ENCODE measurements at places on chromosomes 1 and 21. TPM values are rescaled to one million over a fixed set of nuclear protein-coding genes. Genes with fewer than 3 reads are reported as not detected.

- no peak for DNase-seq
Observed at GRCh38 chr21:25501996-25502665, 105.2 kb downstream of the MRPL39 start.

DNA sequence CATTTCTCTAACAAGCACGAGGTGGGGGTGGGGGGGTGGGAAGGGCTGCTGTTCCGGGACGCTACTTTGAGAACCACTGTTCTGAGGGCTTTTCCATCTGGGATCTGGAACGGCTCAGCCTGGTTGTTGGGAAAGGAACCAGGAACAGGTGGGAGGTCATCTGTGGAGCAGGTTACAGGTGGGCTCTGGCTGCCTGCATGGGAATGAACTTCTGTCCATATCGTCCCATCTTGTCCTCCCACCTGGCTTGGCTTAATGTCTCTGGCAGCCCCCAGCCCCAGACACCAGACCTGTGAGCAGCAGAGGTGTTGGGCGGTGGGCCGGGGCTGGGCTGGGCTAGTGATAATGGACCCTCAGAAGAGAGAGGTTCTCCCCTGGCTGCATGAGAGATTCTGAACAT is 69.4 kb upstream of the TARDBP start:
- DNase-seq = no peak

GRCh38 chr21:40766381-40766780 is 80.6 kb downstream of the DSCAM start:
- DNase-seq = no peak

DNA sequence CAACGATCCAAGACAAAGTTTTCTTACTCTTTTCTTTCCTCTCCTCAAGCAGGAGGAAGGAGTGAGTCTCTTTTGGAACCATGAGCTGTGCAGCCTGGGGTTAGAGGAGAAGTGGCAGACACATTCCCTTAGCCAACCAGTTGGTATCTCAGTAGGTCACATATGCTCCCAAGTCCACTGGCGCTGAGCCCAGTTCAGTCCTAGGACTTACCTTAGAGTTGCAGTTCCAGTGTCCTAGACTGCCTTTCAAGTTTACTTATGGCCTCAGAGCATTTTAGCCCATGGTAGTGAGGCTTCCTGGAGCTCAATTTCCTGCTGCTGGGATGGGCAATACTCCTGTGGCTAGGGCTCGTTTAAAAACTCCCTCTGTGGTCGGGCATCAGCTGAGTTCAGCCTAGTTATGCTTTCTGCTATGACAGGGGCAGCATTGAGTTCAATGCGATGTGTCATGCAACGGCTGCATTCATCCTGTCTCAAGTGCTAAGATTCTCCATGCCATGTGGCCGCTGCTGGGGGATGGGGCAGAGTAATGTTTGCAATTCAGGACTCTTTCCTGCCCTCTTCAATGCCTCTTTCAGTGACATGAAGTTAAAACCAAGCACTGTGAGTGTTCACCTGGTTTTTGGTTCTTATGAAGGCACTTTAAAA is 103.8 kb downstream of the LRRC7 start:
- DNase-seq = no peak

GRCh38 chr21:23039846-23040245 is 2041.6 kb downstream of the NCAM2 start:
- DNase-seq = no peak

GRCh38 chr1:100034470-100034869 is 64.7 kb downstream of the SLC35A3 start:
- DNase-seq = no peak

- DNase-seq = no peak
Observed at GRCh38 chr21:25898671-25899070, 163.9 kb downstream of the GABPA start.

DNA sequence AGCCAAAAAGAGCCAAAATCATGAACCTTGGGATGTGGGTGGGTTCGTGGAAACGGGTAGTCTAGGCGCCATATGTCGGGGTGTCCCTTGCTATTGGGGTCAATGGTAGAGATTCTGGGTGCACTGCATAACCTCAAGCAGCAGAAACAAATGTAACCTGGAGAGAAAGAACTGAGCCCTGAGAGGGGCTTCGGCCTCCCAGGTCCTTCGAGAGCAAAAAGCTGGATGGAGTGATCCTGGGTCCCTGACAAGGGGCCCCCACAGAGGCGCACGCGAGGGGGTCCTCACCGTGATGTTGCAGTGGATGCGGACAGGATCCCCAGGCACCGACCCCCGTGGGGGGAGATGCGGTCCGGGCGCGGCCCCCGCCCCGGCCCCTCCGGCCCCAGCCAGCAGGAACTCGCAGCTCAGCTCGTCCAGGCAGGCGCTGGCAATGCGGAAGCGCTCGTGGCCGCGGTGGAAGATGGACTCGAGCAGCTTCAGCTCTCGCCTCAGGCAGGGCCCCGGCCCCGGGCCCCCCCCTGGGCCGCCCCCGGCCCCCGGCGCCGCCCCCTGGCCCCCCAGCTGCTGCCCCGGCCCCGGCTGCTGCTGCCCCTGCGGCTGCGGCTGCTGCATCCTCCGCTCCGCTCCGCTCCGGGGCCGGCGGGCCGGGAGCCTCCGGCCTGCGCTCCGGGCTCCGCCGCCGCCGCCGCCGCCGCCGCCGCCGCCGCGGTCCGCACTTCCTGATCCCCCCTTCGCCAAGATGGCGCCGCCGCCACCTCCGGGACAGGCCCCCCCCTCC is at the start of gene UBE2Q1:
Gene UBE2Q1, minus strand, starts transcription at position 724 of the 781 bp plus-strand sequence. Its CDS starts 109 bp downstream, at position 615.
- DNase-seq = peak; percentile 28

GRCh38 chr1:41537251-41537650 is 52.8 kb upstream of the EDN2 start:
- DNase-seq = no peak

Gene WLS
- 30.5 TPM for total RNA-seq

Gene MTARC2
- 23.1 TPM for total RNA-seq

Gene STXBP3
- 37.0 TPM for total RNA-seq

Gene SPATA45
- not detected for total RNA-seq

Gene NCF2
- 54.3 TPM for total RNA-seq

Gene MNDA
- not detected for total RNA-seq

All from PC-9 (cell line).